Right lobe of liver (tissue), 6 donors: ENCODE measurements at places on chromosomes 5 and 9. TPM values are rescaled to one million over a fixed set of nuclear protein-coding genes. Genes with fewer than 3 reads are reported as not detected.

DNA sequence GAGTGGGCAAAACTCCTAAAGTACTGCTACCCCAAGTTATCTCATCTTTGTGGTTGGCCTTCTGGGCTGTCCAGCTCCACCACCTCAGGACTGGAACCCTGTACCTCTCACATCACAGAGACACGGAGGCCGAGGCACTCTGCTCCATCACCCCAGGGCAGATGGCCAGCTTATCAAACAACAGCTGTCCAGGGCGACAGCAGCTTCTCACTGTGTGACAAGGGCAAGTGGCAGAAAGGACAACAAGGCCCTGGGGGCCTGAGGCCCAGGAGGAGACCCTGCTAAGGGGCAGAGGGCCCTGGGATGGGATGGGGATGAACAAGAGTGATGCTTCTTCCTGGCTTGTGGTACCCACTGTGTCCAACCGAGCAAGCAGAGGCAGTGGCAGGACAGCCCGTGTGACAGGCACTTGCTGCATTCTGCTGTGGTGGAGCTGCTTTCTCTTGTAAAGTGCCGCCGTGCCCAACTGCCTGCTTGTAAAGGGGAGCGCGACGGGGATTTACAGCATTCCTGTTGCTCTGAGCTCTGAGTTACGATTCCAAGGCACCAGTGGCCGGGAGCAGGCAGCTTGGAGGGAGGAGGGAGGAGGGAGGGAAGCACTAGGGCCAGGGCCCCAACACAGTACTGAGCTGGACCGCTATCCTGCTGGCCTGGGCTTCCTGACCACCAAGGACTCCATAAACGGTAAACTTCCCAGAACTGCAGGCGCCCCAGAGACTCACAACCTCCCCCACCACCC lies 71.2 kb downstream of the SHB start:
- no peak overlapping the region for H3K4me3 ChIP-seq
- H3K27ac ChIP-seq = no peak overlapping the region
- no peak for DNase-seq
- no peaks in the 10 kb centered on the region for H3K36me3 ChIP-seq
- no peaks in the 10 kb centered on the region for H3K27me3 ChIP-seq

Gene ISL1
- not detected for total RNA-seq

GRCh38 chr5:75051217-75051751 lies 1.1 kb downstream of the GCNT4 start:
- H3K36me3 ChIP-seq = no peaks in the 10 kb centered on the region
- H3K4me1 ChIP-seq = peaks cover 18% of the 10 kb centered on the region
- DNase-seq = no peak
- H3K27ac ChIP-seq = no peak overlapping the region

GRCh38 chr9:16252616-16253015 lies 617.9 kb downstream of the BNC2 start:
- no peaks in the 10 kb centered on the region for H3K4me1 ChIP-seq
- H3K27ac ChIP-seq = no peak overlapping the region
- no peaks in the 10 kb centered on the region for H3K27me3 ChIP-seq

DNA sequence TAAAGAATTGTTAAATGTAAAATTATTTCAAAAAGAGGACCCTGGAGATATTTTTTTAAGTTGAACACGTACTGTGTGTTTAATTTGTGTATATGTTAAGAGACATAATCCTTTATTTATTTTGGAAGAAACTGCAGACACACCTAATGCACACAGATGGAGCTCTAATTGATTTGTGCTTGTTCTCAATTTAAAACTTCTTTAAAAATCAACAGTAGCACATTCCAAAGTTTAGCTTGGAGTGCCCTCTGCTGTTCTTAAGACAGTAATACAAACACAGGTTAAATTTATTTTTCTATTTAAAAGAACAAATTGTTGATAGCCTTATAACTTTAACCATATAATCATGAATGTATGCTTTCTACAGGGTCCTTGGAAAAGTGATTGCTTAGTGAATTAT lies 277.6 kb upstream of the ADAMTS16 start:
- no peak overlapping the region for H3K4me3 ChIP-seq
- no peaks in the 10 kb centered on the region for H3K4me1 ChIP-seq
- no peaks in the 10 kb centered on the region for H3K36me3 ChIP-seq
- no peak for DNase-seq

DNA sequence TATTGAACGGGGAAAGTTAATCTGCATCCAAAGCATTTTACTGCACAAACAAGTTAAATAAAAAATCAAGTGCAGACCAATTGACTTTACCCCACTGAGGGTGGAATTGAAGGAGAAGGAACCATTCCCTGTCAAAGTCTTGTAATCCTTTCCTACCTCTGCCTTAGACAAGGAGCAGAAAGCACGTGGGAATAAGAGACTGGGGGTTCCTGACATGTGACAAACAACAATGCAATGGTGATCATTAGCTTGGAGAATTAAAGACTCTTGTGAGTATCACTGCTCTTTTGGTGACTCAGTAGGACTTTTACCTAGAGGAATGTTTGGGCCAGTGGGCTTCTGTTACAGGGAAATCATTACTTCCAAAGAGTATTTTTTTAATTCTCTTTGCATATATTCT lies 779.5 kb downstream of the TLR4 start:
- no peak for DNase-seq
- H3K36me3 ChIP-seq = no peaks in the 10 kb centered on the region
- H3K27ac ChIP-seq = no peak overlapping the region
- no peaks in the 10 kb centered on the region for H3K27me3 ChIP-seq

GRCh38 chr9:110951805-110952539 lies 86.3 kb downstream of the LPAR1 start:
- no peak overlapping the region for H3K27ac ChIP-seq
- H3K4me3 ChIP-seq = no peak overlapping the region
- no peaks in the 10 kb centered on the region for H3K27me3 ChIP-seq
- no peaks in the 10 kb centered on the region for H3K36me3 ChIP-seq

Gene FLT4
- total RNA-seq = 5.3 TPM

DNA sequence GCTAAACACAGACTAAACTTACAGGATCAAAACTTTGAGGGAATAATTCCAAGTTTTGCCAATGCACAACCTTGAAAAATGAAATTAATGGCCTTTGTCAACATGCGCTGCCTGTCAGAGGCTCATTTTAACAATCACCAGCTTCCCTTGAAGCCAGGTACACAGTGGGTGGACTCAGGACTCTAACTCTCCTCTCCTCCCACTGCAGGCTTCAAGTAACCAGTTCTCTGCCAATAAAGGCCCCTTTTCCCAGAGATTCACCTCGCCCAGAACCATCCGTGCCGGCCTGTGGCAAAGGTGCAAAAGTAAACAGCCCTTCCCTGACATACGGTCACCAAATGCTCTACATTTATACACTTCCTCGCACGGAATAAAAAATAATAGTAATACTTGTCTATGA lies 18.4 kb upstream of the FBP2 start:
- H3K36me3 ChIP-seq = peaks cover 38% of the 10 kb centered on the region
- peaks cover 27% of the 10 kb centered on the region for H3K4me1 ChIP-seq
- H3K4me3 ChIP-seq = no peak overlapping the region
- H3K27ac ChIP-seq = no peak overlapping the region

DNA sequence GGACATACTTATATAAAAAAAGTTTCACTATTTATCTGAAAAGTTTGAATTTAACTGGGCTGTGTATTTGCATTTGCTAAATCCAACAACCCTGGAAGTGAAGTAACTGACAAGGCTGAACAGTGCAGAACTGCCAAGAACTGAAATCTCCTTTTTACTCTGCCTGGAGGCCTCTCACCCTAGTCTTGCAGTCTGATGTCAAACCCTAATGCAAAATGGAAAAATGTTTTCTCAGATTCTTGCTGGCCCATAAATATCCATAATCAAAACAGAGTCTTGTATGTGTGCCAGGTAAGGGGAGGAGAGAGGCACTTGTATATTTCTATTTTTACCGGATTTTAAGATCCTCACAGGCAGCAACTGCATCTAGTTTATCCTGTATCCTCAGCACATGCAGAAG lies 432.7 kb upstream of the KLF4 start:
- no peak for DNase-seq
- H3K36me3 ChIP-seq = no peaks in the 10 kb centered on the region
- no peak overlapping the region for H3K27ac ChIP-seq
- no peaks in the 10 kb centered on the region for H3K27me3 ChIP-seq
- H3K4me1 ChIP-seq = no peaks in the 10 kb centered on the region

- no peak overlapping the region for H3K4me3 ChIP-seq
- no peaks in the 10 kb centered on the region for H3K27me3 ChIP-seq
- no peak overlapping the region for H3K27ac ChIP-seq
- no peak for DNase-seq
Observed at GRCh38 chr9:385818-386398, 171.2 kb downstream of the DOCK8 start.

GRCh38 chr9:121784731-121785411 lies 133.4 kb downstream of the DAB2IP start:
- no peak overlapping the region for H3K27ac ChIP-seq
- H3K4me3 ChIP-seq = no peak overlapping the region
- no peaks in the 10 kb centered on the region for H3K36me3 ChIP-seq
- DNase-seq = peak; percentile 36
- H3K27me3 ChIP-seq = no peaks in the 10 kb centered on the region

GRCh38 chr5:170266570-170267381 lies 30.8 kb downstream of the LCP2 start:
- no peak for DNase-seq
- no peak overlapping the region for H3K27ac ChIP-seq
- no peak overlapping the region for H3K4me3 ChIP-seq
